Activated T-helper 17 cell treated with anti-CD3 and anti-CD28 coated beads, Interleukin-2, amount 50 U/mL, for 72 hours (primary cell): ENCODE measurements at places on chromosomes 16 and 17. TPM values are rescaled to one million over a fixed set of nuclear protein-coding genes. Genes with fewer than 3 reads are reported as not detected.
A peak's percentile ranks its signal among the peaks of the same experiment; 100 is the strongest.

CHST5 gene
- total RNA-seq, result not detected

DNA sequence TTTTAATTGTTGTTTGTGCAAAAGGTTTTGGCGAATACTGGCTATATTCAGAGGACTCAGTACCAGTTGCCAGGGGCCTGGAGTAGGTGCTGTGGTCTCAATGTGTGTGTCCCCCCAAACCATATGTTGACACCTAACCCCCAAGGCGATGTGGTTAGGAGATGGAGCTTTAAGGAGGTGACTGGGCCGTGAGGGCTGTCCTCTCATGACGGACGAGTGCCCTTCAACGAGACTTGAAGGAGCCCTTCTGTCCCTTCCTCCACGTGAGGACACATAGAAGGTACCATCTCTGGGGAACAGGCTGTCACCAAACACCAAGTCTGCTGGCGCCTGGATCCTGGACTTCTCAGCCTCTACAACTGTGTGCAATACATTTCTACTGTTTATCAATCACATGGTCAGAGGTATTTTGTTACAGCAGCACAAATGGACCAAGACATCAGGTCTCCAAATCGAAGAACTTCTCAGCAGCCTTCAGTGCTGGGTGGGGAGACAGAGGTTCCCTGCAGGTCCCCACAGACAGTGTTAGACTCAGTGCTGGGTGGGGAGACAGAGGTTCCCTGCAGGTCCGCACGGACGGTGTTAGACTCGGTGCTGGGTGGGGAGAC lies 24.8 kb upstream of the METRNL start:
- H3K27ac ChIP-seq, result peak overlapping the region; percentile 89
- no peaks in the 10 kb centered on the region for H3K27me3 ChIP-seq
- no peak overlapping the region for H3K4me3 ChIP-seq
- no peak for ATAC-seq
- peaks cover 10% of the 10 kb centered on the region for H3K4me1 ChIP-seq
- H3K36me3 ChIP-seq, result no peaks in the 10 kb centered on the region

GRCh38 chr17:42107597-42108576 lies 4.6 kb downstream of the DHX58 start:
- H3K36me3 ChIP-seq, result no peaks in the 10 kb centered on the region
- no peak overlapping the region for H3K27ac ChIP-seq
- peak overlapping the region; percentile 52 for H3K4me3 ChIP-seq

DNA sequence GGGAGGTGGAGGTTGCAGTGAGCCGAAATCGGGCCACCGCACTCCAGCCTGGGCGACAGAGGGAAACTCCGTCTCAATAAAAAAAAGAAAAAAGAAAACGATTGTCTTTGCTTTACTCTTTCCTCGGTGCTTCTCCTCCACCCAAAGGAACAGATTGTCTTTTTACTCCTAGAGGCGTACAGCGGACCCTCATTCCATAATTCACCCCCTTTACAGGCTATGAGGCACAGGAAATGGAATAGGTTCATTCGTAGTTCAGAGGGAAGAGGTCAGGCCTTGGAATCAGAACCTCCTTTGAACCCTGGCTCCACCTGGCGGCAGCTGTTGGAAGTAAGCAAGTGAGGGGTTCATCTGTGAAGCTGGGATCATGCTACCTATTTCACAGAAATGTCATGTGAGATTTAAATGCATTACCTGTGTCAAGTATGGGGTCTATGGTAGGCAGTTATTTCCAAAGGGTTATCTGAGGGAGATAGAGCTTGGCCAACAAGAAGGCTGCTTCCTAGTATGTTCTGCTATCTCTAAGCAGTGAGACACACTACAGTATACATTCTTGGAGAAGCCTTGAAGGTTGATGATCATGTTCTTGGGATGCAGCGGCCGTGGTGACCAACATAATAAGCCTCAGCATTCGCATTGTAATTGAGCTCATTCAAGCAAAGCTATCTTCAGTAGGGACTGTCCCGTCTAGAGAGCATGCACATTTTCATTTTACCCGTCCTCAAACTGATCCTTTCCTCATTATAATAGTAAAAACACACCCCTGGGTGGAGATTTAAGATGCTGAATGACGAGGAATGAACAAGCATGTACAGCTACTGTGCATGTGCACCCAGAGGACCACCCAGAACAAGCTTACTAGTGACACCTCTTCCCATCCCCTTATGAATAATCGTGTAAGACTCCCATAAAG lies 18.7 kb upstream of the ZNF689 start:
- H3K27ac ChIP-seq, result peak overlapping the region; percentile 69
- peaks cover 1% of the 10 kb centered on the region for H3K36me3 ChIP-seq
- ATAC-seq, result peak; percentile 97
- peak overlapping the region; percentile 74 for H3K4me3 ChIP-seq
- peaks cover 5% of the 10 kb centered on the region for H3K4me1 ChIP-seq

- H3K4me1 ChIP-seq, result peaks cover 12% of the 10 kb centered on the region
- H3K36me3 ChIP-seq, result no peaks in the 10 kb centered on the region
- peak overlapping the region; percentile 41 for H3K4me3 ChIP-seq
- H3K27me3 ChIP-seq, result peaks cover 7% of the 10 kb centered on the region
- peak; percentile 87 for ATAC-seq
- H3K27ac ChIP-seq, result peak overlapping the region; percentile 3
Measured at GRCh38 chr16:24851700-24852099, 5.9 kb downstream of the SLC5A11 start.
